Activated naive CD4-positive, alpha-beta T cell treated with anti-CD3 and anti-CD28 coated beads for 36 hours (primary cell): ENCODE measurements at places on chromosomes 3 and 15. TPM values are rescaled to one million over a fixed set of nuclear protein-coding genes. Genes with fewer than 3 reads are reported as not detected.

DNA sequence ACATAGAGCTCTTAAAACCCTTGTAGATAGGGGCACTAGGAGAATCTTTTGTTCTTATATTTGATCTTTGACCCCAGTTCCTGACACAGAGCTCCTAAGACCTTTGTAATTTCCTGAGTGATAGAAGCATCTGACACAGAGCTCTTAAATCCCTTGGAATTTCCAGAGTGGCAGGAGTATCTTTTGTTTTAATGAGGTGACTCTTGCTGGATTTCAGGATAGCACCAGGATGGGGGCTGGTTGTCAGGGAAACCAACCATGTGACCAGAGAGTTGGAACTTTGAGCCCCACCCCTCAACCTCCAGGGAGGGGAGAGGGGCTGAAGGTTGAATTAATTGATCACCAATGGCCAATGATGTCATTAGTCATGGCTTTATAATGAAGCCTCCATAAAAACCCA is 47.6 kb upstream of the ST8SIA2 start:
- DNase-seq, result no peak

- DNase-seq, result no peak
Measured at GRCh38 chr3:172125053-172125452, 85.7 kb downstream of the FNDC3B start.

DNA sequence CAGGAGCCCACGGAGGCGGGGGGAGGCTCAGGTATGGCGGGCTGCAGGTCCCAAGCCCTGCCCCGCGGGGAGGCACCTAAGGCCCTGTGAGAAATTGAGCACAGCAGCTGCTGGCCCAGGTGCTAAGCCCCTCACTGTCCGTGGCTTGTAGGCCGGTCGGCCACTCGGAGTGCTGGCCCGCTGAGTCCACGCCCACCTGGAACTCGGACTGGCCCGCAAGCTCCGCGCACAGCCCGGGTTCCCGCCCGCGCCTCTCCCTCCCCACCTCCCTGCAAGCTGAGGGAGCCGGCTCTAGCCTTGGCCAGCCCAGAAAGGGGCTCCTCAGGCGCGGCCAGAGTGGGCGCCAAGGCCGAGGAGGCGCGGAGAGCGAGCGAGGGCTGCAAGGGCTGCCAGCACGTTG is 12.2 kb upstream of the KCNMB3 start:
- DNase-seq, result no peak

GRCh38 chr3:8555113-8555661 is 53.6 kb downstream of the LMCD1 start:
- DNase-seq, result no peak

DNA sequence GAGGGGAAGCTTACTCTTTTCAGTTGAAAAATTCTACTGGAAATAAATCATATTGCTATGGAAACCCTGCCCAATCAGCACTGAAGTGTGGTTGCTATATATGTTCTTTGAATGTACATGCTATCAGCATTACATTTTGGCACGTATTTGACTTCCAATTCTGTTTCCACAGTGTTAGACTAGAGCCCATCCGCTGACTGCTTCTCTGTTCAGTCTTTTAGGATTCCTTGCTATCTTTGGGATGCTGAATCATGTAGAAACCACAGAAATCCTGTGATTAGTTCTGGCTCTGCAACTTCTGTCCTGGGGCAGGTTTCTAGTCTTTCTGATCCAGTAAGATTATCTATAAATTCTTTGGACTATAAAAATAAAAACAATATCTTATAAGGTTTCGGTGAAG is 128.2 kb upstream of the SLC7A14 start:
- DNase-seq, result no peak

- DNase-seq, result no peak
Measured at GRCh38 chr15:101203607-101204189, 48.1 kb downstream of the CHSY1 start.

SKOR1 gene
- total RNA-seq, result 0.15 TPM

WDR93 gene
- not detected for total RNA-seq
